ENCODE measurements at places on chromosomes 12 and 14.

DNA sequence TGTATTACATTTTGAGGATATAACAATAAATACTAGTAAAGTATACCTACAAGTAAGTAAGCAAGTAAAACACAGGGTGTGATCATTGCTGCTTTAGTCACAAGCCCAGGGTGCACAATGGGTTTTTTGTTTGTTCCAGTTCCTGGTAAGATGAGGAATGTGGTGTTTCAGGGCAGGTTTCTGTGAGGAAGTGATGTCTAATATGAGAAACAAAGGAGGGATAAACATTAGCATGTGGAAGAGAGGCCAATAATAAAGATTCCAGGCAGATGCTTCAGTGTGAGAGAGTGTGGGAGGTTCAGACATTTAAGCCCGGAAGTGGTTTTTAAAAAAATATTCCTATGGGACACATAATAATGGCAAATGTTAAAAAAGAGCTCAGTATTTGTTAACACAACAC, 808.1 kb upstream of the USP15 start:
- DNase-seq: no peak

DNA sequence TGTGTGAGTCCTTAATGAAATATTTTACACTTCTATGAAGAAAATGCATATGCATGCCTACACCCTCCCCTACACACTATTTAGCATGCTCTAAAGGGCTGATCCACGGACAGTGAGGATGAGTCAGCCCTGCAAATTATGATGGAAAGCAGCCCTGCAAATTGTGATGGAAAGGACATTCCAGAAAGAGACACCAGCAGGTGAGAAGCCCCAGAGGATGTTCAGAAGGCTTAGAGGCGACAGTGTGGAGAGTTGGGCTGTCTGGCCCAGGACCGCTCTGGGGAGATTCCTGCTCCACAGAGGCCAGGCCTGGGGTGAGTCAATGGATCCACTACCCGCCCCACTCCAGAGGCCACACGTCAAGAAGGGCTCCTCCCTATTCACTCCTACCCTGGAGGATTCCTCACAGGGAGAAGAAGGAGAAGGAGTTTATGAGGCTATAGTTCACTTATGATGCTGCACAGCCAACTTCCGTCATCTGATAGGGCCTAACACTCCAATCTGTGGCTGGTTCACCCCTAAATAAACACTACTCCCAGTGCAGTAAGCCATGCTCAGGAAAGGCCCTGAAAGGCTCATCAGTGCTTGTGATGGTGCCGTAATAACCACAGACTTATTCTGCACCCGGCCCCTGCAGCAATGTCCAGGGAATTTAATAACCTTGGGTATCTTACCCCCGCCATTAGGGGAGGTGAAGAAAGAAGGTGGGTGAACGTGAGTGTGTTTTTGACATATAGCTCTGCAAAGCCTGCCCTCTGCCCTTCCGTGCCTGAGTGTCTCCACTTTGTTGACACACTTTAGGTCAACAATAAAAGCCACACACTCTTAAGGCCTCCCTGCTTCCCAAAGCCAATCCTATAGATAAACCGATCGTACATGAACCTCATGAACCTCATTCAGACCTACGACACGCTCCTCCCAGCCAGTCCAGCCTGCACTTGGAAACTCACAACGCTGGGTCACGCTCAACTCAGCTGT, 46.4 kb downstream of the CLMN start:
- DNase-seq: no peak

- no peak for DNase-seq
Measured at GRCh38 chr14:83147006-83147405, 1613.4 kb upstream of the SEL1L start.

GRCh38 chr12:15600223-15600935, 188.8 kb downstream of the EPS8 start:
- DNase-seq: no peak

DNA sequence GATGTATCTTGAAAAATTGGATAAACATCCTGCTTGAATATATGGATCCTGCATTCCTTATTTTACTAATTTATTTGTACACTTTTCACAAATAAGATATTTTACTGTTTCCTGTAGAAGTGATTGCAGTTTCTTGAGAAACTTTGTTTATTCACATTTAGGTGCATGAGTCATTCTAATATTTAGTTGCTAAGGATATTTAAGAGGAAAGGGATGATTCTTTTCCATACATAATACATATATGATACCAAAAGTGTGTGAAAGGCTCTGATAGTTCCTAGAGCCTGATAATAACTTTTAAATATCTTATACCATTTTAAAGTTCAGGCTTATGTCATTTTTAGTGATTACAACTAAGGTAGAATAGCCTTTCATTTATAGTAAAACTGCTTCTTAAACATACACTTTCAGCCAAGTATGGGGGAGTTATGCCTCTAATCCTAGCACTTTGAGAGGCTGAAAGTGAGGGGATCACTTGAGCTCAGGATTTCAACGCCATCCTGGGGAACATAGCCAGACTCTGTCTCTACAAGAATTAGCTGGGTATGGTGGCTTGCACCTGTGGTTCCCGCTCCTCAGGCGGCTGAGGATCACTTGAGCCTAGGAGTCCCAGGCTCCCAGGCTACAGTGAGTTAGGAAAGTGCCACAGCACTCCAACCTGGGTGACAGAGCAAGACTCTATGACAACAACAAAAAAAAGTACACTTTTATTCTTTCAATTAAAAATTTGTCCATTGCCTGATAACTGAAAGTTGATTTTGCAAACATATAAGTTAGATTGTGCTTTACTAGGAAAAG, 262.6 kb upstream of the LRIG3 start:
- no peak for DNase-seq

DNA sequence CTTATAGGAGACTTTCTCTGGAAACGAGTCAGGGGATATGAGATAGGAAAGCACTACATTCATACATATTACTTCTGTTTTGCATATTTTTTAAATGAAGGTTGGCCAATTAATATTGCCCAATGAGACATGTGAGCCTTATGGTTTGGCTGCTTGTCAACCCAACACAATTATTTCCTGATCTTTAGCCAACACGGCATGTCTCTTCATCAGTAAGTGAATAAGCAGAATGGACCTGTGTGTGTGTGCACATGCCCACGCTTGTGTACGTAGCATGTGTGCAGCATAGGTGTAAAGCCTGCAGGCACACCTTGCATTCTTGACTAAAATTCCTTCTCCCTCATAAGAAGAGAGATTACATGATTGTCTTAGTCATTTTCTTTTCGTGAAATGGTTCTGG, 88.3 kb downstream of the STON2 start:
- DNase-seq: no peak

DNA sequence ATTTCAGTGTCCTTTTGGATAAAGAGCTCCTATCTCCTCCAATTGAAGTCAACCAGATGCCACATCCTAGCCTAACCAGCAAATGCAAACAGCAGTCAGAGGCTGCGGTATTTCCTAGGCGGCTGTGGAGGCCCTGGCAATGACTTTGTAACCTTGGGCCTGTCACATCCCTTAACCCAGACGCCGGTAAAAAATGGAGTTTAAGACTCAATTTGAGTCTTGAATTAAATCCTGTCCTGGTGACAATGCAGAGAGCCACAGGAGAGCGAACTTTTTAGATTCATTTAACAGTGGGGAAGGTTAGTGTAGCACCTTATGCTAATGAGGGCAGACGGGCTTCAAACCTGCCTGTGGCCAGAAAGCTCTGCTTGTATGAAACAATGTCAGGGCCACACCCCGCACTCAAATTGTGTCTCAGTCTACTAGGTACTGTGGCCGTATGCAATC, 1.3 kb downstream of the C12orf75 start:
- no peak for DNase-seq

DNA sequence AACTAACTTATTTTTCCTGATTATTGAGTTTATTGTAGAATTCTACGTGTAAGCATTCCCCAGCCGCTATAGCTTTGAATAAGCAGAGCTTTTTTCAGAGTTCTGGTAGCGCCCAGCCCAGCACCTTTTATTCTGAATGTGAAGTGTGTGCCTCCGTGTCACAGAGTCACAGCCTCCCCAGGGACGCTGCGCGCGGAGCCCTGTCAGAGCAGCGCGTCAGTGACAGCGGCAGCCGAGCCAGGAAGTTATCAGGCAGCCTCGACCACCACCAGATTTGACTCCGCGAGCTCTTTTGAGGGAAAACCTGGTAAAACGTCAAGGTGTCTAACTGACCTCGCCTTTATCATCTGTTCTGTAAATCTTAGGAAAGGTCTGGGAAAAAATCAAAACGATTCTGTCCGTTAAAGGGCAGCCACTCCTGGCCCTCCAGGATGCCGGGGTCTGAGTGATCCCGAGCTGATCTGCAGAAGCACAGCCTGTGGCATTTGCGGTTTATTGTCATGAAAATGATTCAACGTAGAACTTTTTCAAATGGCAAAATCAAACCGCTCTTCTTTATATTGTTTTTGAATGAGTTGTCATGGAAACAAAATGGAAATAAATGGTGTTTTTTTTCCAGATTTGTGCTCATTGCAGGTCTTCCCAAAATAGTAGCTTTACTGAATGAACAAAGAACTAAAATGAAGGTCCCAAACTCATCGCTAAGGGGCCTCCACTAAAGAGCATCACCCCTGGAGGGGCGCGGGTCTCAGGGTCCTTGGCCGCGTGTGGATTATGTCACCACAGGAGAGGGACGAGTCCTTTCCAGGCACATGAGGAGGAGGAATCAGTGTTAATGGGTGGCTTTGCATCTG, 43.1 kb upstream of the MMP17 start:
- no peak for DNase-seq

- no peak for DNase-seq
Measured at GRCh38 chr12:5487948-5488625, 56.2 kb downstream of the NTF3 start.

DNA sequence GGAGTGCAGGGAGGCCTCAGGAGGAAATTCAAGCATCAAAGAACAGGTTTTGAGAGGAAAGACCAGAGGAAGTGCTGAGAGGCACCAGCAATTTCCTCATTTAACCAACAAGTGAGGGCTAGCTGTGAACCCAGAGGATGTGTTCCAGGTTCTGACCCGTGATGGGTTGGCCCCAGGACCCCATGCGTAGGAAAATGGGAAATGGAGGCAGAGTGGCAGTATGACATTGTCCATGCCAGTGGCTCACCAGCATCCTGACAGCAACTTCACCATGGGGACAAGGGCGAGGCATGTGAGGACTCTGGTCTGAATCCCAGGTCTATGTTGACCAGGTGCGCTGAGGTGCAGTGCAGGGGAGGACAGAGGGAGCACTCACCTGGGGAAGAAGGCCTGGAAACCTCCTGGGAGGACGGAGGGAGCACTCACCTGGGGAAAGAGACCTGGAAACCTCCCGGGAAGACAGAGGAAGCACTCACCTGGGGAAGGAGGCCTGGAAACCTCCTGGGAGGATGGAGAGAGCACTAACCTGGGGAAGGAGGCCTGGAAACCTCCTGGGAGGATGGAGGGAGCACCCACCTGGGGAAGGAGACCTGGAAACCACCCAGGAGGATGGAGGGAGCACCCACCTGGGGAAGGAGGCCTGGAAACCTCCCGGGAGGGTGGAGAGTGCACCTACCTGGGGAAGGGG, 6.7 kb upstream of the CACNA2D4 start:
- DNase-seq: no peak

- DNase-seq: no peak
Measured at GRCh38 chr12:32051511-32052211, 55.0 kb upstream of the BICD1 start.

- DNase-seq: no peak
Measured at GRCh38 chr14:61636291-61636690, 59.0 kb upstream of the HIF1A start.

DNA sequence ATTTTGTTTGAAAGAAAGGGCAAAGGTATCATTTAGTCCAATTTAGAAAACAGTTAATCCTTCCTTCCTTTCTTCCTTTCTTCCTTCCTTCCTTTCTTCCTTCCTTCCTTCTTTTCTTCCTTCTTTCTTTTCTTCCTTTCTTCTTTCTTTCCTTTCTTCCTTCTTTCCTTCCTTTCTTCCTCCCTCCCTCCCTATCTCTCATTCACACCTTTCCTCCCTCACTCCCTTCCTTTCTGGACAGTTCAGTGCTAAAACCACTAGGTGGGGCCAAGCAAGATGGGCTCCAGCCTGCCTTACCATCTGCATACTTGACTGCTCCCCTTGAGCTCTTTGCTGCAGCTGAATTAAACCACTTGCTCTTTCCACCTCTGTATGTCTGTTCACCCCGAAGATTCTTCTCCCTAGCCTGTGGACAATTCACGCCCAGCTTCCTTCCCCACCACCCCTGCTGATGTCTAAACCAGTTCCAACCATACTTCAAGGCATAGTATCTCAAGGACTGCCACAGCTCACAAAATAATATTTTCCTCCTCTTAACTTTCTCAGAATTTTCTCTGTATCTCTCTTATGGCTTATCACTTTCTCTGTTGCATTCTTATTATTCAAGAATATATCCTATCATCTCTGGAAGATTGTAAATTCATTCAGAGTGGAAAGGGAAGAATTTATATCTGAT, 78.0 kb downstream of the DBX2 start:
- DNase-seq: no peak

DNA sequence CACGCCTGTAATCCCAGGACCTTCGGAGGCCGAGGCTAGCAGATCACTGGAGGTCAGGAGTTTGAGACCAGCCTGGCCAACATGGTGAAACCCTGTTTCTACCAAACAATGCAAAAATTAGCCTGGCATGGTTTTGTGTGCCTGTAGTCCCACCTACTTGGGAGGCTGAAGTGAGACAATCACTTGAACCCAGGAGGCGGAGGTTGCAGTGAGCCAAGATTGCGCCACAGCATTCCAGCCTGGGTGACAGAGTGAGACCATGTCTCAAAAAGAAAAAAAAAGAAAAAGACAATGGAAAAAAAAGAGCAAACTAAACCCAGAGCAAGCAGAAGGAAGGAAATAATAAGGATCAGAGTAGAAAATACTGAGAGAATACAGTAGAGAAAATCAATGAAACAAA, 5.4 kb downstream of the CHURC1 start:
- DNase-seq: no peak

DNA sequence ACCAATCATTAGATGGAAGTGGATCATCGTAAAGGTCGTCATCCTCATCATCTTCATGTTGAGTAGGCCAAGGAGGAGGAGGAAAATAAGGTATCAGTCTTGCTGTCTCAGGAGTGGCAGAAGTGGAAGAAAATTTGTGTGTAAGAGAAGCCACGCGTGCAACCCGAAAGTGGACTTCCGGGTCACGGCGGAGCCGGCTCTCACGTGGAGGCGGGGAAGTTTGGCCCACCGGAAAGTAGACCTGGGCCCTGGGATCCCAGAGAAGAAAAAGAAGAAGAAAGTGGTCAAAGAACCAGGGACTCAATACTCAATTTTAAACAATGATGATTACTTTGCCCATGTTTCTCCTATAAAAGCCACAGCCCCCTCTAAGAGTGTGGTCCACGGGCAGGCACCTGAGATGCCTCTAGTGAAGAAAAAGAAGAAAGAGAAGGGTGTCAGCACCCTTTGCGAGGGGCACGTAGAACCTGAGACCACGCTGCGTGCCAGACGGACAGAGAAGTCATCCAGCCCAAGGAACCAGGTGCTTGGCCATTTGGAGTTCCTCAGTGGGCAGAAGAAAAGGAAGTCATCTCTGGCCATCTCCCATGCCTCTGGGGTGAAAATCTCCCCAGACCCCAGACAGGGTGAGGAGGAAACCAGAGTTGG, 365.8 kb downstream of the BCAT1 start:
- no peak for DNase-seq

GRCh38 chr14:102050625-102051024, 36.2 kb downstream of the HSP90AA1 start:
- no peak for DNase-seq

Measured in activated CD8-positive, alpha-beta memory T cell treated with anti-CD3 and anti-CD28 coated beads for 1 hour (primary cell).